ENCODE measurements at places on chromosomes 6 and 20.

DNA sequence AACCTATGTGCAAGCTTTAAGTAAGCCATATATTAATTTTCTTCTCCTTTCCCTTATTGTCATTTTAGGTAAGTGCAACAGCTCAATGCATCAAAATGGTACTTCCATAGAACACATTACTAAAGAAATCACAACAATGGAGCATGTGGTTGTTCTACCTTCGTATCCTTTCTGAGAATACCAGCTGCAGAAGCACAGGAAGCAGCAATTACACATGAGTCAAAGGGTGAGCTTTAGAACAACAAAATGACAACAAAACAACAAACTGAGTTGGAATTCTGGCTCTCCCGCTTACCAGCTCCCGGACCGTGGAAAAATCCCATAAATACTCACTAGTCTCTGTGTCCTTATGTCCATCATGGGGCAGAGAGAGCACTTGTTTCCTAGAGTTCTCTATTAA, 108.9 kb downstream of the BCAS1 start:
- DNase-seq: no peak

DNA sequence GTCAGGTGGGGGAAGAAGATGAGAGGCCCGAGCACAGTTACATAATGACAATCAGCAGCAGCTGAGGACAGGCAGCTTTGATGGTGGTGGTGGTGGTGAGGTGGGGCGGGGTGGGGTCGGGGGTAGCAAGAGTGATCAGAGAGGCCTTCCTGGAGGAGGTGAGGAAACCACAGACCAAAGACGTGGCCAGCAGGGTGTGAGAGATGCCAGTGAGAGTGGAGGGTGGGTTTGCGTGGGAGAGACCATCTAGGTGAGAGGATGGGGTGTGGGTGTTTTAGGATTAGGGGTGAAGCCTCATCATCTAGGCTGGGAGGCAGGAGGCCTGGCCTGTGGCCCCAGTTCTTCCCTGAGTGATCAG, 76.0 kb upstream of the TOX2 start:
- DNase-seq: no peak

GRCh38 chr6:167973148-167973885, 24.2 kb upstream of the KIF25 start:
- no peak for DNase-seq

GRCh38 chr6:105802703-105803102, 283.4 kb upstream of the PRDM1 start:
- no peak for DNase-seq

DNA sequence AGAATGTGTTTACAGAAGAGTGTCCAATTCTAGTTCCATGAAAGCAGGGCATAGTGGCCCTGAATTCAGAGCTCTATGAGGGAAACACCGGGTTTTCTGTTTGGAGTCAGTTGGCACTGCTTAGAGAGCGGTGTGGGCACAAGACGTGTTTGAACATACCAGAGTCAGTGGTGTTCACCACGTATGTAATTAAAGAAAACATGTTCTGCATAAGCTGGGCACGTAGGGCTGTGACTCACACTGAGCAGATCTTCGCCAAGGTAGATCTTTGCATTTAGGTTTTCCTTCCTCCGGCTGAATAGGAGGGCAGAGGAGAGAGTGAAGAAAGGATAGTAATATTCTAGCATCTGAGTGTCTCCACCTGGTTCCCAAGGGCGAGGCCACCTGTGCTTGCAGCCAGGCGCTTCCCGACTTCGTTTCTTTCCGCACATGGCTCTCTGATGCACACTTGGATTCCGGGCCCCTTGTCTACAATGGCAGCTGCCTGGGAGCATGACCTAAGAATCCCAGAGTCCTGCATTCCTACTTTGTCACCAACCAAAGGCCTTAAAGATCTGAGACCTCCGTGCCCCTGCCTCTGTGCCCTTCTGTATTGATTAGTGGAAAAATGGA, 136.2 kb downstream of the ERMARD start:
- DNase-seq: no peak

- DNase-seq: no peak
Observed at GRCh38 chr6:39731565-39731964, 6.4 kb upstream of the KIF6 start.

GRCh38 chr6:1047981-1048541, 263.8 kb upstream of the FOXQ1 start:
- no peak for DNase-seq

DNA sequence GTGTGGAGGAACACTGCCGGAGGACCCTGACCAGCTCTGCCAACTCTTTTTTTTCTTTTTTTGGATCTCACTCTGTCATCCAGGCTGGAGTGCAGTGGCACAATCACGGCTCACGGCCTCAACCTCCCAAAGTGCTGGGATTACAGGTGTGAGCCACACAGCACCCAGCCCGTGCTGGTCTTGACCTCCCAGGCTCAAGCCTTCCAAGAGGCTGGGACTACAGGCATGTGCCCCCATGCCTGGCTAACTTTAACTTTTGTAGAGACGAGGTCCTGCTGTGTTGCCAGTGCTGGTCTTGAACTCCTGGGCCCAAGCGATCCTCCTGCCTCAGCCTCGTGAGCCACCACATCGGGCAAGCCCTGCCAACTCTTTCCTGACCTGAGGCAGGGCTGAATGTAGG, 11.2 kb downstream of the GCNT2 start:
- DNase-seq: no peak

- no peak for DNase-seq
Observed at GRCh38 chr6:9086331-9086730, 651.0 kb upstream of the SLC35B3 start.

DNA sequence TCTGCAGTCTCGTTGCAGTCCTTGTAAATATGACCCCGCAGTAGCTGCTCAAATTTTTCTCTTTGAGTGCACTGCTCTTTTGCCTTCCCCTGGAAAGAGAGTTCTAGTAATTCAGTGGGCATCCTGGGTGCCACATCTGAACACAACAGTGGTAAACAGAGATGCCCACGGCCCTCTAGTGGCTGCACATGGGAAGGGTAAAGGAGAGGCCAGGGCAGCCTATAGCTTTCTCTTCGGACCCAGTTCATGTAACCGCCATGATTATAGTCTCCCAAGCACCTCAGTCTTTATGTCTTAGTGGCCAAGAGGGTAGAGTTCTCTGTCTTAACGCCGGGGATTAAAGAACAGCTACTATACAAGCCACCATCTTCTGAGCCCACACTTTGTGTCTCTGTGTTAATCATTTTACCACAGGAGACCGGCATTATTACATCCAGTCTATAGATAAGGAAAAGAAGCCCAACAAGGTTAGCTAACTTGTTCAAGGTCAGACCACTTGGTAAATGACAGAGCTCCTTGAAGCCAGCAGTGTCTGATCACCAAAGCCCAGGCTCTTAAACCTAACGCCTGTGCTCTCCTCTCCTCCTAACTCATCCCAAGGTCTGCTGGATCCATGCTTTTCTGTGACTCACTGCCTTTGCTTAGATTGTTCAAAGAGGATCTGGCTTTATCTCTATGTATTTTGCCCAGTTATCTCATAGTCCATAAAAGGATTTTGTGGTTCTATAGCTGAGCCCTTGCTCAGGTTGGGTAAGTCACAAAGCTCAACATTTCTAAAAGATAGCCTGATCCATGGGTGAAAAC, 81.8 kb downstream of the ISM1 start:
- no peak for DNase-seq

GRCh38 chr20:10075606-10076005, 40.8 kb downstream of the ANKEF1 start:
- DNase-seq: no peak

DNA sequence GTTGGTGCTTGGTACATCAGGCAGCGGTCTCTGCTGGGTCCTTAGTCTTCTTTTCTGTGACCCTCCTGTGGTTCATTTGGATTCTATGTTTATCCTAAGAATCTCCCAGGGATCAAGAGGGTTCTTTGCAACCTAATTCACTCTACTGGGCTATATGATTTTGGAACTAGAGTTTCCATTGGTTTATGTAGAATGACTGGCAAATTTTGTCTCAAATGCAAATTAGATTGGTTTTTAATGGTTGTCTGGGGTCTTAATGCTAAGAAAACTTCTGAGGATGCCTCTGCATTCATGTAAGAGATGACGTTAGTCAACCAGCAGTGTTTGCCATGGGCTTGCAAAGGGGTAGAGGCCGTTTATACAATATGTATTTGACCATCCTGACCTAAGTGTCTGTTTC, 129.8 kb upstream of the ZFP64 start:
- DNase-seq: no peak

DNA sequence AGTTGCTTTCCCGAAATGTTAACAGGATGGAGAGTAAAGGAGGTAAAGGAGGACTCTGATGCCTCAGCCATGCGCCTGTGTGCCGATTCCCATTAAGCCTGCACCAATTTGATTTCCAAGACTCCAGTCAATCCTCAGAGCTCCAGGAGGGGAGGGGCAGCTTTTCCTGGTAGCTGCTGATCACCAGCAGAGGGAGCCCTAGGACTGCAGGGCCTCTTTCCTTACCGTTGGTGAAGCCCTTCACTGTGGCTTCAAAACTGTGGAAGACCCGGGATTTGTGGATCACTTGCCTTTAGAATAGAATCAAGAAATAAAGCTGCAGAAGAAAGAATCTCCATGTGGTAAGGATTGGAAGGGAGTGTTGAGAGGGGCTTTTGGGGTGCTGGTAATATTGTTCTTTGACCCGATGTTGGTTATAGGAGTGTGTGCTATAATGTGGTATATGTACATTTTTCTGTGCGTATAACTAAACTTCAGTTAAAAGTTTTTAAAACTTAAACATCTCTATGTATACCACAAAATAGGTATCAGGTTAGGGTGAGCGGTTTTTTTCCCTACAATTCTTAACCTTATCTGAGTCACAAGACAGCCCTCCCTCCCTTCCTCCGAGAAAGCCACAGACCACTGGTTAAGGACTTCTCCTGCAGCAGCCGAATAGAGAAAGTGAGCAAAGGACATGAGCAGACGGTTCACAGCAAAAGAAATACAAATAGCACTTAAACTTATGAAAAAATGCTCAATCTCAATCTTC, 6.9 kb upstream of the OSER1 start:
- peak; percentile 31 for DNase-seq

- DNase-seq: no peak
Observed at GRCh38 chr20:21033817-21034216, 72.3 kb downstream of the LINC00237 start.

DNA sequence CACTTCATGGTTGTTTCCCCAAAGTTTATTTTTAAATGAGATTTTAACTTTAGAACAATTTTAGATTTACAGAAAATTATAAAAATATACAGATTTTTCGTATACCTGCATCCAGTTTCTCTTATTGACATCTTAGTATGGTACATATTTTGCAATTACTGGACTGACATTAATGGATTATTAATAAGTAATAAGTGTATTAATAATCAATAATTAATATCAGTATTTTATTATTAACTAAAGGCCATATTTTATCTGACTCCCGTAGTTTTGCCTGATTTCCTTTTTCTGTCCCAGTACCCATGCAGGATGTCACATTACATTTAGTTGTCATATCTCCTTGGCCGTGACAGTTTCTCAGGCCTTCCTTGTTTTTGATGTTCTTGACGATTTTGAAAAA, 307.0 kb downstream of the C6orf118 start:
- no peak for DNase-seq

- DNase-seq: no peak
Observed at GRCh38 chr6:132712366-132712765, 1.5 kb downstream of the VNN1 start.

DNA sequence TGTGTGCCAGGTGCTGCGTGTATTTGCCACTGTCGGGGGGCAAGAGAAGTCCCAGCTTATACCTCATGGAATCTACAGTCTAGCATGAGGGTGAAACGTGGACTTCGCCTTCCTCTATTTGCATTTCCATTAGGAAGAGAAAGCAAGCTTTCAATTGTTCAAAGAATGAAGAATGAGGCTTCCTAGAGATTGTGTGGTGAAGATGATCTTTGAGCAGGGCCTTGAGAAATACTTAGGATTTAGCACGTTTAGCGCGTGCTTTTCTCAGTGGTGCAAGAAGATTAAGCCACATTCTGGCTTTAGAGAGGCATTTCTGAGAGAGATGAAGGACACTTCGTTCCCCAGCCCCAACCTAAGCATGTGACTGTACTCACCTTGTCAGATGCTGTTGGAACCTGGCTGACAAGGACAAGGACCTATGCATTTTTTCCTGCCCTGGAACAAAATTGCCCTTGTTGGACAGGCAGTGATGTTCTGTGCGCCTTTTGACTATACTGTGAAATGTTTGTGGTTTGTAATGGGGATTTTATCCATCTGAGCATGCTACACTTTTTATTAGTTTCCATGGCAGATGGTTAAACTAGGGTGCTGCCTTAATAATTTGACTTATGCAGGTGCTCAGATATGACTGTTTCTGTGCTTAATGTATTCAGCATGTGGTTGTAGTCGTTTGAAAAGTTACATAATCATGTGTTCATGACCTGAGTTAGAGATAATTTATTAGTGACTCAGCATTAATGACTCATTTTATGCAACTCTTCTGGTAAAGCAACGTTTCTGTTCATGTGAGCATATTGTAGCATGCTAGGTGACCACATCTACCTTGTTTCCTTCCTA, 10.7 kb downstream of the TULP4 start:
- peak; percentile 60 for DNase-seq
